ENCODE measurements at places on chromosomes 16 and 17.

DNA sequence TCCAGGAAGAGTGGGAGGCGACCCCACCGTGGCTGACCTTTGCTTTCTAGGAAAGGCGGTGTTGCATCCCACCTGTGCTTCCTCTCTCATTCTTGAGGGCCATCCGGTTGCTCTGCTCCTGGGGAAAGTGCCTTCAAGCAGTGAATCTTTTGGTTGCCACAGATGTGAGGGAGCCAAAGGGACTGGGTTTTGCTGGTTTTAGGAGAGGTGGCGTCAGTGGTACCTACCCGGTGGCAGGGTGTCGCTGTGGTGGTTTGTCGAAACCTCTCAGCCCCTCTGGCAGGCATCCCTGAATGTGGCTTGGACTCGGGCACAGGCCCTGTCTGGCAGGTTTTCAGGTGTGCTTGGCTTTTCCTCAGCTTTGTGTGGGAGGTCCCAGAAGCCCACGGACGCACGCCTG is 611.5 kb downstream of the KCNJ18 start:
- DNase-seq, result no peak

DNA sequence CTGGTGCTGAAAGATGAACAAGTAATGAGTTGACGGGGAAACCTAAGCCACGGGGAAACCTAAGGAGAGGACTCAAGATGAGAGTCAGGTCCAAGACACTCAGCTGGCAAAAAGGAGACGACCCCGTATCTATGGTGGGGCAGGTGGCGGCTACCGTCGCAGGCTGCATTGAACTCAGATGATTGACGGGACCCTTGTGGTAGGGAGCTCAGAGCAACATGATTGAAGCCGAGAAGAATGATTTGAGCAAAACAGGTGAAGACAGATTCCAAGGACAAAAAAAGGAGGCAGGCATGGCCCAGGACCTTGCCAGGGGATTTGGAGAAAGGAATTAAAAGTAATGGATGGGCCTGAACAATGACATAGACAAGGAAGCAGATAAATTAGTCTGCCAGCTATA is 7.5 kb upstream of the MYH3 start:
- DNase-seq, result no peak

GRCh38 chr16:35214840-35215239 is 1755.4 kb downstream of the TP53TG3F start:
- DNase-seq, result no peak

- DNase-seq, result no peak
These were observed 32.7 kb upstream of the NAT9 start for GRCh38 chr17:74808714-74809430.

DNA sequence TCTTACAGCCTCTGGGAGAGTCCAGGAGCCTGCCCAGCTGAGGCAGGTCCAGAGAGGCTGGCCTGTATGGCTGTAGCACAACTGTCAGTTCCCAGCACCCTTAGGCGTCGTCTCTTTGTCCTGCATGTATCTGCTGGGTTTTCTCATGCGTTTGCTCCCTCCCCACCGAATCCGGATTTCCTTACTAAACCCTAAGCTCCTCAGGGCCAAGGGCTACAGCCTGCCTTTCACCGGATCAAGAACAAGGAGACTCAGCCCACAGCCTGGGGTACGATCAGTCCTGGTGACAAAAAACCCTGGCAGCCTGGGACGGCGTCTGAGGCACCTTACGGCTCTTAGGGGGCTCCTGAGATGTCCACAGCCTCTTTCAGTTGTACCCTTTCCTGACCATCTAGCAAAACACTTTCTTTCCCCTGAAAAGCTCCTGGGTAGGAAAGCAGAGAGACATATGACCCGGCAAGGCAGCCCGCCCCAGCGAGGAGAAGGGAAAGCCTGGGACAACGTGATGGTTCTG is 12.2 kb downstream of the HIC1 start:
- DNase-seq, result no peak

DNA sequence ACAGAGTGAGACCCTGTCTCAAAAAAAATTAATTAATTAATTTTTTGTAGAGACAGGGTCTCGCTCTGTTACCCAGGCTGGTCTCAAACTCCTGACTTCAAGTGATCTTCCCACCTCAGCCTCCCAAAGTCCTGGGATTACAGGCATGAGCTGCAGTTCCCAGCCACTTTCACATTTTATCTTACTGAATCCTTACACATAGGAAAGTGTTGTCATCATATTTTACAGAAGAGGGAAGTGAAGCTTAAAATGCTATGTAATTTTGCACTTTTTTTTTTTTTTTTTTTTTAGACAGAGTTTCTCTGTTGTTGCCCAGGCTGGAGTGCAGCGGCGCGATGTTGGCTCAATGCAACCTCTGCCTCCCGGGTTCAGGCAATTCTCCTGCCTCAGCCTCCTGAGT is 21.1 kb upstream of the ZNF629 start:
- no peak for DNase-seq

DNA sequence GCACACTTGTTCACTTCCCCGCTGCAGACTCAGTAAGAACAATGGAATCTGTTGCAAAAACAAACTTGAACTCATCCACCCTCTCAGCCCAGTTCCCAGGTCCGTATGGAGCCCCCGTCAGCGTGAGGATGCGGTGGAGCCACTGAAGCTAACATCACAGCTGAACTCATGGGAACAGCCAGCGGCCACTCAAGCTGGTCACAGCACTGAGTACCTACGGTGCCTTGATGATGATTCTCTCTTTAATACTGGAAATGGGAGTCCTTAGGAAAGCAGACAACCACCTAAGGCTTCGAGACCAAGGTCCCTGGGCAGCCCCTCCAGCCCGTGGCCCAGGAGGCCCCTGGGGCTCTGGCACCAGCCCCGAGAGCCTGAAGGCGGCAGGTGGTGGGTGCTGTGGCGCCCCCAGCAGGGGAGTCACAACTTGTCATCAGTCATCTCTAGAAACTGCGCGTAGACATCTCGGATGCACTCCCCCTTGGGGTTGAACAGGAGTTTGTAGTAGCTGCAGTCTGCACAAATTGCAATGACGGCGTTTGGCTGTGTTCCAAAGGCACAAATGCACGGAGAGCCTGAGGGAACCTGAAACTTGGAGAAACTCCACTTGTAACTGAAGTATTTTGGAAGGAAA is 31.0 kb upstream of the RHOT1 start:
- peak; percentile 45 for DNase-seq

DNA sequence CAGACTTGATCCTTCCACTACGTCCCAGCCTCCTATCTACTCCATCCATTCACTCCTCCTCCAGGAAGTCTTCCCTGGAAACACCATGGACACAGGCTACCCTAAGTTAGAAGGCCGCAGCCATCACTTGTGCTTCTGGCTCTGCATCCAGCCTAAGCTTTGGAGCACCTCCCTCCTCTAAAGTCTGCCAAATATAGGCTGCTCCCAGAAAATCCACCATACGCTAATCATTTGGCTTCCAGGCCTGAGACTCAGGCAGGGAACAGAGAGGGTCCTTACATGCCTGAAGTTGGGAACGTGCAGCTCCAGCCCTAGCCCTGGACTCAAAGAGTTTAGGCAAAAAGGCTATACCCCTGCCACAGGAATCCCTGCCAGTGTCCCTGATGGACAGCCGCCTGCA is 6.7 kb downstream of the PCGF2 start:
- peak; percentile 38 for DNase-seq

DNA sequence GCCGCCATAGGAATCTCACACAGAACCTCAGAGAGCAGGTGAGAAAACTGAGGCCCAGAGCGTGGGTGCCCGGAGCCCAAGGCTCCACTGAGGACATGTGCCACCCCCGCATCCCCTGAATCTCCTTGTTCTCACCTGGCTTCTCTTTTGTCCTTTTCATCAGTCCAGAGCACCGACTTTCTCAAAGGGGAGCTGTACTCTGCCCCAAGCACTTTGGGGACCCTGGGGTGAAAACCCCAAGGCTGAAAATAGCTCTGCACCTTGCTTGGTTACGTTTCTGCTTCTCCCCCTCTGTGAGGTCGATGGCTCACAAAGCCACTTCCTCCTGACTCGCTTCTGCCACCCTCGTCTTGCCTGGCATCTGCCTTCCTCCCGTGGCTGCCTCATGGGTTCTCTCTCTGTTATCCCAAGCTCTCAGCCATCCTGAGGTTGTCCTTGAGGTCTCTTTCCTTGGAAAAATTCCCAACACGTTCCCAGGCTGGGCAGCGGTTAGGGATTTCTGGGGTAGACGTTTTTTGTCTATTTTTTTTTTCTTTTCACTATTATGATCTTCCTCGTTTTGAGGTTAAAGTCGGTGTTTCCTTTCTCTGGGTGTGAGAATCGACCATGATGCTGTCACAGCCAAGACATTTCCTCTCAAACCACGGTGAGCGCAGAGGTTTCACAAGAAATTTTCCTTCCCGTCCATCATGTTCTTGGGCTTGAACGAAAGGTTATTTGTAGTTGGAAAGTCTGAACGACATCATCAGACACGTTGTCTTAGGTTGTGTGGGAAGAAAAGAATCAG is 37.2 kb downstream of the IRF8 start:
- no peak for DNase-seq

GRCh38 chr17:80992077-80992947 is 671 bp downstream of the CHMP6 start:
- no peak for DNase-seq

DNA sequence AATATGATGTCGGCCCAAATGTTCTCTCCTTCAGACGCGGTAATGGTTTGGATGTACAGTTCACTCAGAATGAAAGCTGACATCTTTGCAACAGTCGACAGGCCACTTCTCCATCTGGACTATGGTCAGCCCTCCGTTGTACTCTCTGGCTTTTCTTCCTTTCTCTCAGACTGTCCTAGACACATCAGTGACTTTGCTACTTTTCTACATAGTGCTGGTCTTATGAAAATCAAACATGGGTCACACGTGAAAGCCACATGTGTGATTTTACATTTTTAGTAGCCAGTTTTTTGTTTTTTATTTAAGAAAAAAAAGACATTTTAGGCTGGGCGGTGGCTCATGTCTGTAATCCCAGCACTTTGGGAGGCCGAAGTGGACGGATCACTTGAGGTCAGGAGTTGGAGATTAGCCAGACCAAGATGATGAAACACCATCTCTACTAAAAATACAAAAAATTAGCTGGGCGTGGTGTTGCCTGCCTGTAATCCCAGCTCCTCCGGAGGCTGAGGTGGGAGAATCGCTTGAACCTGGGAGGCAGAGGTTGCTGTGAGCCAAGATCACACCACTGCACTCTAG is 644.1 kb downstream of the KCNJ2 start:
- DNase-seq, result no peak

Measured in psoas muscle (tissue), 8 donors.